ENCODE measurements at places on chromosomes 1 and 21. TPM values are rescaled to one million over a fixed set of nuclear protein-coding genes. Genes with fewer than 3 reads are reported as not detected.

GRCh38 chr1:102580806-102581205, 527.5 kb downstream of the COL11A1 start:
- DNase-seq: no peak

- no peak for DNase-seq
Measured at GRCh38 chr1:45722809-45723208, 27.6 kb downstream of the IPP start.

- DNase-seq: no peak
Measured at GRCh38 chr1:17545356-17545755, 5.9 kb downstream of the ARHGEF10L start.

Gene SHE
- total RNA-seq: not detected

GRCh38 chr1:6918186-6918924, 133.1 kb downstream of the CAMTA1 start:
- no peak for DNase-seq

DNA sequence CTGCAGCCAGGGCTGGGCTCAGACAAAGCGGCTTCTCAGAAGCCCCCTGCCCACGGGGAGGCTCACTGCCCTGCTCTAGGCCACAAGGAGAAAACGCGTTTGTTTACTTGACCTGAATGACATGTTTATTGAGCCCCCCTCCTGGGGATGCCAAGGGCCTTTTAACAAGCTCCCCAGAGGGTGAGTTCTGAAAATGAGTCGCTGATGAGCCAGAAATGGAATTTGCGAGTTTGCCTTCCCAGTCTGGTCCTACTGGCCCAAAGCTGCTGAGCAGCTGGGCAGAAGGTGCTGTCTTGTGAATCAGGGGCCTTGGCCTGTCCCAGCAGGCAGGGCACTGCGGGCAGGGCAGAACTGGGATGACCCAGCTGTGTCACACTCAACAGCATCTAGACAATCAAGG, 120.6 kb downstream of the SYF2 start:
- no peak for DNase-seq

GRCh38 chr1:2845869-2846268, 44.4 kb upstream of the TTC34 start:
- no peak for DNase-seq

Gene CD55
- total RNA-seq: 9.0 TPM

Gene CASZ1
- 3.4 TPM for total RNA-seq

DNA sequence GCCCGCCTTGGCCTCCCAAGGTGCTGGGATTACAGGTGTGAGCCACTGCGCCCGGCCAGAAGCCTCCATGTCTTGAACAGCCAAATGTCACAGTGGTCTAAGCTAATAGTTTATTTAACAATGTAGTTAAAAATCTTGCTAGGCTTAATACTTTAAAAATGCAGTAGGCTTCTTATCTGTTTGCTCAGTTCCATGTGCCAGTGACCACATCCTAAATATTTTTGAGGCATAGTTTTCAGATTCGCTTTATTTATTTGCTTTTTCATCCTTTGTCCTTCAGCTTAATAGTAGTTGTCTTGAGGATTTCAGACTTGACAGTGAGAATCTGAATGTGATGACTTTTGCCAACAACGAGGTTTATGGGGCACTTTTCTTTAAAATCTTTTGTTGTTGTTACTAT, 59.9 kb upstream of the PRRX1 start:
- DNase-seq: no peak

DNA sequence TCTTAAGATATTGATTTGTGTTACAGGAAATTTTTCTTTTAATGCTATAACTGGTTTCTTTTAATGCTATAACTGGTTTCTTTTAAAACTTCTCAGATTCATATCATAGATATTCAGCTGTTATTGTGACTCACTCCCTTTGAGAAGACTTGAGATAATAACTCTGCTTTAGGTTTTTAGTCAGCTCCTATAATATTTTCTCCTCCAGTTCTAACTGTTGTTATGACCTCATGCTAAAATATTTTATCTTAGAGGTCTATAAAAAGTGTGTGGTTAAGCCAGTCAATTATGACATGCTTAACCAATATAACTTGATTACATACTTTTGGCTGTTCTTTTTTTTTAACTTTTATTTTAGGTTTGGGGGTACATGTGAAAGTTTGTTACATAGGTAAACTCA, 280.2 kb downstream of the PTGER3 start:
- DNase-seq: no peak

GRCh38 chr21:42539931-42540343, 26.3 kb downstream of the SLC37A1 start:
- peak; percentile 64 for DNase-seq

Gene OXCT2
- total RNA-seq: 2.1 TPM

- DNase-seq: no peak
Measured at GRCh38 chr1:74271503-74271902, 36.3 kb downstream of the TNNI3K start.

Gene COL16A1
- 7.0 TPM for total RNA-seq

GRCh38 chr21:17550671-17551308, 37.9 kb downstream of the CXADR start:
- DNase-seq: no peak

DNA sequence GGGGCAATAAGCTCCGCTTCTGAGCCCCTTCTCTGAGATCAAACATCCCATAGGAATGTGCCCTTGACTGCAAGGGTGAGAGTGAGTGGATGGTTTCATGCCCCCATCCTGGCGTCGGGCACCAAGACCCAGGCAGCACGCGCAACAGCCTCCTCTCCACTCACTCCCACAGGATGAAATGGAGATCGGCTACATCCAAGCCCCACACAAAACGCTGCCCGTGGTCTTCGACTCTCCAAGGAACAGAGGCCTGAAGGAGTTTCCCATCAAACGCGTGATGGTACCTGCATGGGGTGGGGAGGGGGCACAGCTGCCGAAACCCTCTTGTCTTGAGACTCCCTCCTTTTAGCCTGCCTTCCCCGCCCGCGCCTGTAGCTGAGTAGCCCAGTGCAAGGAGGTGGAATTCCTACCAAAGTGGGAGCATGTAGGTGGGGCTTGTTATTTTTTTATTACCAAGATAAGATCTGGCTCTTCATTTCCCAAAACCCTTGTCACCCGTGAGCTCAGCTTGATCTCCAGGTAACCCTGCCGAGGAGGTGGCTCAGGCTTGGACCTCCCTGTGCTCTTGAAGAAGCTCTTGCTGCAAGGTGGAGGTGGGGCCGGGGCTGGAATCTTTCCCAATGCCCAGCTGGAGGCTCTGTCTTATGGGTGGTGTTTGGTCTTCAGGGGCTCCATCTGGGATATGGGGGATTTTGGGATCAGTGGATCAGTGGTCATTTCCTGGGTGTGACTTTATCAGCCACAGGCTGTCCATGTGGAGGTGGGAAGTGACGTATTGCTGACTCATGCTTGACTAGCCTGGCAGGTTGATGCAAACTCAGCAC, 24.0 kb upstream of the PADI6 start:
- DNase-seq: no peak

DNA sequence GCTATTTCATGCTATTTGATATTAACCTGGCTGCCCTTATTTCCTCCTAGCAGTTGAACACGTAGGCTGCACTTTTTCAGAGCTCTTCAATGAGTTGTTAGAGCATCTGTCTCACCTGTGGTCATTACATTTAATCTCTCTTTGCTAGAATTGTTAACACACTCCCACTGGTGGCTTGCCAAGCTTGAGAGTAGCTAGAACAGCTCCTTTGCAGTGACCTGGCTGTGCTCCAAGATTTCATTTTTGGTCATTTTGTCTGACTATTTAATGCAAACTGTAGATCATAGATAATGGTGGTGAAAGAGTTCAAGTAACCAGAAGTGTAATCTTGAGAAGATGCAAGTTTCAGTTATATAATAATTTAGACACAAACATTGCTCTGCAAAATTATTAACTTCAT, 105.6 kb downstream of the LRRC7 start:
- DNase-seq: no peak

Measured in neural progenitor cell (in vitro differentiated cells).